ENCODE measurements at places on chromosomes 2 and 18.

DNA sequence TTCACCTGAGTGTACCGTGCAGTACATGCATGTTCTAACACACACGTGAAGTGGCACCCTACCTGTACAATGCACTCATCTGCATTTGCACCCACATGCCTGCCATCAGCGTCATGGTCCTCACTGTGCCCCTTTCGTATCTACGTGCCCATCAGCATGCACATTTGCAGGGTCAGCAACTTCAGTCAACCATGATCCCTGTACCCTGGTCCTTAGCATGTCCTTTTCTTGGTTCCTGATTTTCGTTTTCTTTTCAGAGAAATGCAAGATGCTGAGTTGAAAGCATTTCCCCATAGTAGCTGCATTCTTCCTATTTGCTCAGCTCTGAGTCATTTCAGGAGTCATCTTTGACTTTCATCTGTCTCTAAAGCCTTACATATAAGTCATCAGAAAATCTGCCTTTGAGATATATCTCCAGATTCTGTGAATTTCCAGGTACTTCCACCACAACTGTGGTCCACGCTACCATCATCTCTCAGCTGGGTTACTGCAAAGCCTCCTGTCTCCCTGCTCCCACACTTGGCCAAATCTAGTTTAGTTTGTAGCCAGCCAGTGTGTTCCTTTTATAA is 14.7 kb upstream of the PUM2 start:
- no peak for DNase-seq

- DNase-seq = no peak
These were observed 40.7 kb downstream of the DYSF start for GRCh38 chr2:71494091-71494490.

DNA sequence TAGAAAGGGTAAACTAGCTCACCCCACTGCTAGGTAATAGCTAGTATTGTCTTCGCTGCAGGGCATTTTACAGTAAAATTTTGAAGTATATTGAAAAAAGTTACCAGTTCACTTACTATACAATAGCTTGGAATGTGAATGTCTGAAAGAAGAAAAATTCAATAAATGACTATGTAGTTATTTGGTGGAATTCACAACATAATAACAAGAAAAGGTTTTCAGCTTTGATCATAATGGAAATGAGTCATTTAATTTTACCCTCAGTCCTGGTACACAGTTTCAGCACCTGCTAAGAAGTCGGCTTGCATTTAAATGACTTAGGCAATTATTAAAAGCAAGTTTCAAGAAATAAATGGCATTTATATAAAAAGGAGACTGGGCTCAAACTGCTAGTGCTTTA is 90.4 kb downstream of the NUP35 start:
- DNase-seq = no peak

DNA sequence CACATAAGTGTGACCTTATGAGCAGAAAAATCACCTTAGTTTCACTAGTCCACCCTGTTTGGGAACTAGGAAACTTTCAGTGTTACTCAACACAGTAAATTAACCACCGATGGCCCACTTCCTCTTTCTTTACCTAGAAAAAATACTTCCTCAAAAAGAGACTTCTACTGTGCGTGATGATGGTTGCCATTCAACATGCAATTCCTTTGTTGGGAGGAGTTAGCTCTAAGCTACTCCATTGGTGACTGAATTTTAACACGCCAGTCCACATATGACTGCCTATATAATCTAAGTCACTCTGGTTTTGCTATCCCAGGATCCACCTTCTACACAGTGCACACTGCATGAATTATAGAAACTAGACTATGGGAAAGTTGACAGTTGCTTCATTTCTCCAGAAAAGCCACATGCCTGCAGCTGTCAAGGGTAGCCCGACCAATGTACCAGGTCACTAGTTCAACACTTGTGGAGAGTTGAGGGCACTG is 47.8 kb upstream of the REG3G start:
- no peak for DNase-seq

- DNase-seq = no peak
These were observed 36.4 kb downstream of the STK39 start for GRCh38 chr2:168210895-168211570.

GRCh38 chr2:114442510-114442909 is at the start of gene DPP10:
Gene DPP10, plus strand, starts transcription at chr2:114442641.
- DNase-seq = no peak

- no peak for DNase-seq
These were observed 1.8 kb upstream of the SF3B6 start for GRCh38 chr2:24077879-24078278.

GRCh38 chr2:219300022-219300421 is 9.2 kb downstream of the PTPRN start:
- no peak for DNase-seq

DNA sequence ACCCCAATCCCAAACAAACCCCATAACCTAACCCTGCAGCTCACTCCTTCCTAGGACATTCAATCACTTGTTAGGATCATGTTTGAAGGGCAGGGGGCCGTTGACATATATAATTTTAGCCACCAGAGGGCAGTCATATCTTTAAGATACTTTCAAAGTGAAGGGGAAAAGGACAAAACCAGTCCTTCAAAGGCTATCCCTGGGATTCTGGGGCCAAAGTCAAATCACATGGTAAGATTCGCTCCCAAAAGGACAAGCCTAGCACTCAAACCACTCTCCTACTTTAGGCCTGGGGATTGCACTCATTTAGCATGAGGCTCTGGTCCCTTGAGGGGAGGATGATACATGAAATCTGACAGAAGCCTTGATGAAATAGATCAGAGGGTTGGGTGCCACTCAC is 44.6 kb downstream of the HAUS1 start:
- peak; percentile 55 for DNase-seq

DNA sequence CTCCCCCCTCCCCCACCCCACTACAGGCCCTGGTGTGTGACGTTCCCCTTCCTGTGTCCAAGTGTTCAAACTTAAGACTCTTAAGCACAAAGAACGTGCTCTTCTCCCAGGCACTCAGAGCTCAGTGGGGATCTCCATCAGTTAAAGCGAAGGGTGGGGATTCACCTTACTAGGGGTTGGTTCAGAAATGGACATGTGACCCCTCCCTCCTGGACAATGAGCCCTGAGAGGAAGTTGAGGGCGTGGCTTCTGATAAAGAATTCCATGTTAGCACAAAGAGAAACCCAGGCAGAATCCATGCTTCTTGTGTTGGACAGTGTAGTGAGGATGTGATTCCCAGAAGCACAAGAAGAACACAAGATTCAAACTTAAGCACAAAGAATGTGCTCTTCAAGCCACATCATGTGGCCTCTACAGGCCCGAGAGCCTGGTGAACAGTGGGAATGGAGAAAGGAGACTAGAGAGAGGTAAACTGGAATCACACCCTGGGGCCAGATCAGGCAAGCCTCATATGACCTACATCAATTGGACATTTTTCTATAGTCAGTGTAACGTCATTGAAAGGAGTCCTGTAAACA is 78.1 kb upstream of the TTC39C start:
- DNase-seq = no peak

DNA sequence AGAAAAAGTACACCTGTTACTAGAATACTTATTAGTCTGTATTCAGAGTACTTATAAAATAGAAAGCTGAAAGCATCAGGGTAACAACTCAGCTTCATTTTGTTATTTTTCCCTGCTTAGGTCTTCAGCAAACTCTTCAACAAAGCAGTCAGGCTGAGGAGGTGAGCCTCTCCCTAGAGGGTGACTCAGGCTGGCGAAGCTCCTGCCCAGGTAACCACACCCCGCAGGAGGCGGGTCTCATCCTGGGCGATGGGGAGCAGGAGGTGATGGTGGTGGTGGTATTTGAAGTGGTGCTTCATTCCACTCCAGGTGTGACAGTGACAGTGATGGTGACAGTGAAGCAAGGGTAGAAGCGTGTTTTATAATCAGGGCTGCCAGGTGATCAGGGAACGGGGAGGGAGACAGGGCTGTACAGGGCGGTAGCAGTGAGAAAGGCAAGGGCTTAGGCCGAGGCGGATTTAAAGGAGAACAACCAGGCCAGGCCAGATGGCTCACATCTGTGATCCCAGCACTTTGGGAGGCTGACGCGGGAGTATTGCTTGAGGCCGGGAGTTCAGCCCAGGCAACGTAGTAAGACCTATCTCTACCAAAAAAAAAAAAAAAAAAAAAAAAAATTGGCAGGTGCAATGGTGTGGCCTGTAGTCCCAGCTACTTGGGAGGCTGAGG is 127.1 kb downstream of the SOCS6 start:
- no peak for DNase-seq

Data from CD4-positive, alpha-beta T cell treated with Interleukin-6 for 4 hours (primary cell).